ENCODE measurements at places on chromosomes 16 and 17. TPM values are rescaled to one million over a fixed set of nuclear protein-coding genes. Genes with fewer than 3 reads are reported as not detected.

ETV4 gene
- 3.0 TPM for total RNA-seq

- peak; percentile 17 for DNase-seq
These were observed 409.8 kb downstream of the CDH11 start for GRCh38 chr16:64712026-64712425.

DNA sequence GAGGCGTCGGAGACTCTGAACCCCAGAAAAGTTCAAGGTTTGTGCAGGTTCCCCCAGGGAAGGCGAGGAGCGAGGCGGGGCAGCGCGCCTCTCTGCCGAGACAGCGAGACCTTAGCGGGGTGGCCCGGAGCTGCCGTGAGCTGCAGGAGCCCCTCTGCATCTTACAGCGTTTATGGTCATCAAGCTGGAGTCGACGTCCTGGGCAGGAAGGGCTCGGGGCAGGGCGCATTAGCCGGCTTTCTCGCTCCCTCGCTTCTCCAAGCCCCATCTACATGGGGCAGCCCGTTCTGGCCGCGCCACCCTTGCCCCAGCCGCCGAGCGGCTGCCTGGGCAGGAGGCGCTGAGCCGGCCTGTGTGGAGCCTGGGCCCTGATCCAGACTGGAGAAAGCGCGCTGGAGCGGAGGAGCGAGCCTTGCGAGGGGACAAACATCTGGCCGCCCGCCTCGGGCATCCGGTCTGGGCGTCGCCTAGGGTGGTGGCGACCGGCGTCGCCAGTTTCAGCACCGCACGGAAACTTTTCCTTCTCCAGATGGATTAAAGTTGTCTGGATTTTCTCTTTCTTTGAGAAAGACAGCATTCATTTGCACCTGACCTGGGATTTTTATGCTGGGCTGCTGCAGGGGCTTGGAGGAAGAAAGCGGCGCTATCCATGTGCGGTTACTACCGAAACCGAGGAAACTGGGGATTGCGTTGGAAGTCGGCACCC lies 750 bp downstream of the TMEM132E start:
- DNase-seq: no peak

GRCh38 chr16:10683170-10683569 lies 11.6 kb downstream of the TEKT5 start:
- DNase-seq: no peak

DNA sequence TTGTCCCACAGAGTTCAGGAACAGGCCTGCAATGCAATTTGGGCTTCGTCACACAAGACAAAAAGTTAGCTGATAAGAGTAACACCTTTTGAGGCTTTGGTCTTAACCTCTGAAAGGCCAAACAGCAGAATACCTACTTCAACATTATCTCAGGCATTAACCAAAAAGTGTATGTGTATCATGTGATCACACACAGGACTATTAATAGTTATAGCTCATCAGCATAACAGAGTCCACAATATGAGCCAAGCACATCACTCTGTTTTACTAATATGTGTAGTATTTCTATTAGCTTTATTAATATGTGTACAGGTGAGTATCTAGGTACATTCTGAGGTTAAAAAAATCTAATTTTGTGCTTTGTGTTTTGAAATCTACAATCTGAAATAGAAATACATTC lies 30.8 kb downstream of the MYO1D start:
- DNase-seq: no peak

- DNase-seq: no peak
These were observed 2.7 kb downstream of the CDK5R1 start for GRCh38 chr17:32489320-32490100.

DNA sequence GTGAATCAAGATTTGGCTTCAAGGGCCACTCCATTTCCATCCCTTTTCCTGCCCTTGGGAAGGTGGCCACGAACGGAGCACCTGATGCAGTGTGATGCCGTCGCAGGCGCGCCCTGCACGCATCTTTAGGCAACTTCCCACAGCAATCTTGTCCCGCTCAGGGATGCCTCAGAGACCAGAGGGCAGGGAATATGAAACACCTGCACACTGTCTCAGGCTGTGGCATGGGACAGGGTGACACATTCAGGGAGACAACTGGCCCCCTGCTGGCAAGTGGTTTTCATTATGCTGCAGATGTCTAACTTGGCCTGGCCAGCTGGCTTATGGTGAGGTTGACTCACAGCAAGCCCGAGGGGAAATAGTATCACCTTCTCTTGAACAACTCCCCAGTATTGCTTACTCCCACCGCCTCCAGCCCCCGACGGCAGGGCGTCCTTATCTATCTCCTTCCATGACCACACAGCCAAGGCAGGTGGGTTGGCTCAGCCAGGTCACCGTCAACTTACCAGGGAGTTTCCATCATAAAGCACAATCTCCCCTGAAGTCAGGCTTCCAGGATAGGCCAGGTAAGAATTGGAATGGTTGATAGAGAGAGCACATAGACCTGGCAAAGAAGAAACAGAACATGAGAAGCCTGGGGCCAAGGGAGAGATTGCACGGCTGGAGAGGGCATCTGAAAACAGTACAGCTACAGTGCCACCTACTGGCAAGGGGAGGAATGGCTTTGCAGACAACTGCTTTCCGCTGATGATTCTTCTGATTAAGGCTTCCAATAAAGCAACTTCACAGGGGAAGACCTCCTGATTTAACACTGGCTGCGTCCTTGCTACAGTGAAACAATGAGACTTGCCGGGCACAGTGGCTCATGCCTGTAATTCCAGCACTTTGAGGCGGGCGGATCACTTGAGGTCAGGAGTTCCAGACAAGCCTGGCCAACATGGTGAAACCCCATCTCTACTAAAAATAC lies 21.1 kb downstream of the WIPI1 start:
- DNase-seq: peak; percentile 46

DNA sequence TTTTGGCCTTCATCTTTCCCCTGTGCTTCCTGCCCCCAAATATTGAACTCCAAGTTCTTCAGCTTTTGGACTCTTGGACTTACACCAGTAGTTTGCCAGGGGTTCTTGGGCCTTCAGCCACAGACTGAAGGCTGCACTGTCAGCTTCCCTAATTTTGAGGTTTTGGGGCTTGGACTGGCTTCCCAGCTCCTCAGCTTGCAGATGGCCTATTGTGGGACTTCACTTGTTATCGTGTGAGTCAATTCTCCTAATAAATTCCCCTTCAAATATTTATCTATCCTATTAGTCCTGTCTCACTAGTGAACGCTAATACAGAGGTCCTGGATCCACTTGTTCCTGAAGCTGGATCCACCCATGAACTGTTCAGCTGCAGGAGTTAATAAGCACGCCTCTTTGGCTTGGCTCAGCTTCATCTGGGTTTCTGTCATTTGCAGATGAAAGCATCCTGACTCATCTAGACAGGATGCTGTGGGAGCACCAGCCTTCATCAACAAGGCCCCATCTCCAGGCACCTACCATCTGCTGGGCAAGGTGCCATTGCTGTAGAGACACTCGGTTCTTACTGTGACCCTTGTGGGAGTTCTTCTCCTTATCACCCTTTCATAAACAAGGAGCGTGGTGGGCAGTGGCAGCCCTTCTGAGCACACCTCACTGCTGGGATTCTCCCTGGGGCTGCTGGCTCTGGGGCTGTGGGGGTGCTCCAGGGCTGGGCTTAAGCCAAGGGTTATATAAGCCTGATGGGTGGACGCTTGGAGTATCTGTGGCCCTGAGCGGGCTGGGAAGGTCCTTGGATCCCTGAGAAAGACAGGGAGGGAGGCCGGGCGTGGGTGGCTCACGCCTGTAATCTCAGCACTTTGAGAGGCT lies 23.1 kb downstream of the LAT start:
- DNase-seq: no peak

DNA sequence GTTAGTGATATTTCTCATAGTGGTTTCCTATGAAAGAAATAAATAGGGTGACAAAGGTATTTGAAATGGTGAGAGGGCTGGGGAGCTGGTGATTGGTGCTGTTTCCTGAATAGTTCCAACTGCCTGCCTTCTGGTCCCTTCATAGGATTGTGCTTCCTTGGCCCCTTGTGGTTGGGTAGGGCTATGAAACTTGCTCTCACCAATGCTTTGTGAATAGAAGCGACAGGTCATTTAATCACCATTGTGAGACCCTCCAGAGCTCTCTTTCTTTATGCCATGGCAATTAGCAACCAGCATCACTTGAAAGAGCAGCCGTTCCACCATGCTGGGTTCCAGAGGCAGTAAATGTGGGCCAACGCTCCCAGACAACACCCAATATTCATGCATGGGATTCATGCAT lies 23.7 kb upstream of the WWOX start:
- DNase-seq: no peak
